Stimulated activated CD4-positive, alpha-beta T cell treated with anti-CD3 and anti-CD28 coated beads, TNF-alpha, amount 100 ng/mL, for 24 hours (primary cell): ENCODE measurements at places on chromosomes 7 and 10.

DNA sequence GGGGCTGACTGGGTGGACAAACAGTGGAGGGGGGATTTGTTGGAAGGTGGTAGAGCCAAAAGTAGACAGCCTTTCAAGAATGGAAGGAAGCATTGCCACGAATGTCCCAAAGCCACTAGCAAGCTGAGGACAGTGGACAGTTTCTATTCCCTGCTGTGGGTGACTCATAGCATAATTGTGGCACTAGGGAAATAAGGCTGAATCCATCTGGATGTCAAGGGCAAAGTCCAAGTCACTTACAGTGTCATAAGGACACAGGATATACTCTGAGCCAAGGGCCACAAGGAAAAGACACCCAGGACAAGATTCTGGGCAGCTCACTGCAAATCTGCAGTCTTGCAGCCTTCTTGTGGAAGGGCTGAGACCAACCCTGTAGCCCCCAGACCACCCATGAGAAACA lies 79.7 kb downstream of the FRMPD2 start:
- DNase-seq, result no peak

DNA sequence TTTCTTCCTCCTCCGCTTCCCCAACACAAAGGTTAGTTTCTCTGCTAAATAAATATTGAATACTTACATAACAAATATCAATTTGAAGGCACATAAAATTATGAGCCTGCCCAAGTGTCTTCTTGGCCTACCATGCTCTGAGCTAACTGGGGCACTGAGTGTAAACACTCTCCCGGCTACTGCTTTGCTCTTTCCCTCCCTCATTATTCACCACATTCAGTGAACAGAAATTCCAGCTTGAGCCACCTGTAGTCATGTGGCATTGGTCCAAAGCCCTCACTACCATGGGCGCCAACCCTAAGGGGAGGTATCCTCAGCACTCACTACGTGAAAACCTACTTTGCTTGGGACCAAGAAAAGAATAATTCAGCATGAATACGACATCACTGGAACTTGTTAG lies 409.0 kb downstream of the KCNMA1 start:
- no peak for DNase-seq

- DNase-seq, result no peak
These were observed 112.3 kb downstream of the RAB11FIP2 start for GRCh38 chr10:117934477-117934876.

- DNase-seq, result no peak
These were observed 59.1 kb upstream of the PPP2R2D start for GRCh38 chr10:131841661-131842139.

- no peak for DNase-seq
These were observed 5.3 kb downstream of the ALKBH4 start for GRCh38 chr7:102459221-102459844.
